NCI-H2227 treated with DMSO at 0.1 percent for 48 hours (cell line): ENCODE measurements at places on chromosomes 11 and 22.
A peak's percentile ranks its signal among the peaks of the same experiment; 100 is the strongest.

GRCh38 chr22:30488121-30488520 lies 16.3 kb upstream of the SEC14L3 start:
- no peak for DNase-seq

DNA sequence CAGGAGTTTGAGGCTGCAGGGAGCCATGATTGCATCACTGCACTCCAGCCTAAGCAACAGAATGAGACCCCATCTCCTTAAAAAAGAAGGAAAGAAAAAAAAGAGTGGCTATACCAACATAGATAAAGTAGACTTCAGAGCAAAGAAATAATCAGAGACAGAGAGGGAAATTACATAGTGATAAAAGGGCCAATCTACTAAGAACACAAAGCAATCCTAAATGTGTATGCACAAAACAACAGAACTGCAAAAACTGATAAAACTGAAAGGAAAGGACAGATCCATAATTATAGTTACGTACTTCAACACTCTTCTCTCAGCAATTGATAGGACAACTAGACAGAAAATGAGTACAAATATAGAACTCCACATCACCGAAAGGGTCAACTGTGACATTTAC lies 17.8 kb upstream of the OR2AT4 start:
- DNase-seq, result no peak

- DNase-seq, result no peak
Measured at GRCh38 chr11:115132436-115133228, 371.6 kb downstream of the CADM1 start.

DNA sequence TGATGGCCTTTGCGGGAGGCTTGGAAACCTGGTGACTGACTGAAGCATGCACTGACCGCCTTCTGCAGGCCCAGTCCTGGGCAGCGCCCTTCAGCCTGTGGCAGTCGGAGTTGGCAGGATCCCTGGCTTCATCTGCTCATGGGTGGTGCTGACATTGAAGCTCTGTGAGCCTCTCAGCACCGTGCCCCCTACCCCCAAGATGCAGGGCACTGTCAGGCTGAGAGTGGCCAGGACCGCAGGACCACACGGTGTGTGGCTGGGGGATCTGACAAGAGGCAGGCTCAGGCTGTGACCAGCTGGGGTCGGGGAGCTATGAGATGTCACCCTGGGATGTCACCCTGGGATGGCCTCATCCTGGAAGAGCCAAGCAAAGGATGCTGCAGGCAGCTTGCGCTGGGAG lies 32.7 kb downstream of the TBC1D22A start:
- no peak for DNase-seq

- no peak for DNase-seq
Measured at GRCh38 chr11:41081756-41082285, 377.6 kb downstream of the LRRC4C start.

DNA sequence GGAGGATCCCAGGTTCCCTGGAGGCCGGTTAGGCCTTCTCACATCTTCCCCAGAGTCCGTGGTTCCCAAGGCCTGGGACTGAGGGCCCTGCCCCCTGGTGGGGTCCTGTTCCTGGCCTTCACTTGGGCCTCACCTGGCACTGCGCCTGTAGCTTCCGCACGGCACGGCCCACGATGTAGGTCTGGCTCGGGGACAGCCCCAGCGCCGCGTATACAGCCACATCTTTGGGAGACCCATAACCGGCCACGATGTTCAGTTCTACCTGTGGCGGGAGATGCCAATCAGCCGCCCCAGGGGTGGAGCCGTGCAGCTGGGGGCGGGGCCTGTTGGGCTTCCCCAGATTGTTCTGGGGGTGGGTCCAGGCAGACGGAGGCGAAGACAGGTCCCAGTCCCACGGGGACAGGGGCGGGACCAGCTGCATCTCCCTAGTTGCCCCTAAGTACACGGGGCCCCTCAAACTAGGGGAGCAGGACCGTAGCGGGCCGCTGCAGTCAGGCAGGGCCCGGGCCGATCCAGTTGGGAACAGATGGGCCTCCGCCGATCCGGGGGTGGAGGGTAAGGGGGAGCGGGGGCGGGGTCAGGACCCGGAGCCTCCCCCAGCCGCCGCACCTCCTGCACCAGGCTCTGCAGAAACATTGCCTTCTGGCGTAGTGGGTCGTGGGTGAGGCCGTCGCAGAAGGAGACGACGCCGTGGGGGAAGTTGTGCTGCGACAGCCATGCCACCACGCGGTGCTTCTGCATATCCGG lies 10.1 kb downstream of the AIP start:
- DNase-seq, result no peak

- DNase-seq, result no peak
Measured at GRCh38 chr11:81220146-81220895, 1513.3 kb downstream of the FAM181B start.

- DNase-seq, result no peak
Measured at GRCh38 chr11:106473089-106473722, 395.7 kb downstream of the AASDHPPT start.

DNA sequence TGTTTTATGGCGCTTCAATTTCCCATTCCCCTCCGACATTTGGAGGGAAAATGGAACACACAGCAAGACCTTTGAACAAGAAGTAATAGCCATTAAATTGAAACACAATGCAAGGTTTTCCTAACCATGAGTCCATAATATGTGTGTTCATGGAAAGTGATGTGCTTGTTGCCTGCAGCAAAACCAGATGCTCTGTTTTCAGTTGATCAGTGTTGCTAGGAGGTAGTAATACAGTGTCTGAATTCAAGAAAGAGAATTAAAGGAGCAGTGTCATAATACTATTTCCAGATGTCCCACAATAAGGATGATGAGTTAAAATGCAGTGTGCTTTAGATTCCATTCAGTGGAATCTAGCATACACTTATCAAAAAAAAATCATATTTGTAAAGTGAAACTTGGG lies 637.4 kb upstream of the API5 start:
- DNase-seq, result no peak

DNA sequence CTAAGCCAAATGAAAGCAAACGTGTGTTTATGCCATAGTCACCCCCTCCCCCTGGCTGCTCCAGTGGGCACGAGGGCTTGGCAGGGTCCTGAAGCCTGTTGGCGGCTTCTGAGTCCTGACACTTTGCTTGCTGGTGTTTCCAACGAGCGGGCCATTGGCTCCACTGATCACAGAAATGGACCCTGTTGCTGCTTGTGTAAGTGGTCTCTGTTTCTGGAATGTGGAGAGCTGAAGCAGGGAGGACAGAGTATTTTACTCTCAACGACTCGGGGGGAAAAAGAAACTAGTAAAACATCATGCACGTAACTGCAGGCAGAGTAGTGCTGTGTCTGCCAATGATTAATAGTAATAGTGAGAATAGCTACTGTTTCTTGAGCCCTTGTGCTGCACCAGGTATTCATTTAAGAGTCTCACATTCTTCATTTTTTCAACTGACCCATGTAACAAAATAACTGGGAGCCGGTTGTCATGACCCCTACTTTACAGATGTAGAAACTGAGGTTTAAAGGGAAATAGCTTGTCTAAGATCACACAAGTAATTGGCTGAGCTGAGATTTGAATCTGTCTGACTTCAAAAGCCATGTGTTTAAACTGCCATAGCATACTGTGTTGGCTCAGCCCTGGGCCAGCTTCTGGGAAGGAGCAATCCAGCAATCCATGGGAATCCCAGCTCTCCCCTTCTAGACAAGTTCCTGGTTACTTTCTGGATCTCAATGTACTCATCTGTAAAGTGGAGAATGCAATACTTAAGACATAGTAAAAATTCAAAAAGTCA lies 526.7 kb downstream of the INSC start:
- peak; percentile 16 for DNase-seq

- DNase-seq, result no peak
Measured at GRCh38 chr11:94876222-94876621, 97.1 kb downstream of the CWC15 start.
